ENCODE measurements at places on chromosomes 6 and 20.

DNA sequence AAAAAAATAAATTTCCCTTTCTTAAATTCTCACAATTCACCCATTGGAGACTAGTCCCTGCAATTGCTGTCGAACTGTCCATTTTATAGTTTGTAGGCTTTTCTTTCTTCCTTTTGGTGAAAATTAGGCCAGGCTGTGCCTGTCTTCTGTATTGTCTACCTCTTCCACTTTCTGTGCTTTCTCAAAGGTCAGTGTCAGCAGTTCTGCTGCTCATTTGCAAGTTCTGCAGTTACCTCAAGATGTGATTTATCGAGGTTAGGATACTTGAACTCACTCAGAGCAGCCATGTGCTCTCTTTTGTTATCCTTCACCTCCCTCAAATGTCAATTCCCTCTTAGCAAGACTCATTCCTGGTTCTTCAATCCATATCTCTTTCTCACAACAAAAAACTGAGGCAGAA lies 179.1 kb downstream of the SLC35F1 start:
- no peak for DNase-seq

GRCh38 chr6:72620871-72621290 lies 983 bp upstream of the KCNQ5 start:
- DNase-seq: no peak

DNA sequence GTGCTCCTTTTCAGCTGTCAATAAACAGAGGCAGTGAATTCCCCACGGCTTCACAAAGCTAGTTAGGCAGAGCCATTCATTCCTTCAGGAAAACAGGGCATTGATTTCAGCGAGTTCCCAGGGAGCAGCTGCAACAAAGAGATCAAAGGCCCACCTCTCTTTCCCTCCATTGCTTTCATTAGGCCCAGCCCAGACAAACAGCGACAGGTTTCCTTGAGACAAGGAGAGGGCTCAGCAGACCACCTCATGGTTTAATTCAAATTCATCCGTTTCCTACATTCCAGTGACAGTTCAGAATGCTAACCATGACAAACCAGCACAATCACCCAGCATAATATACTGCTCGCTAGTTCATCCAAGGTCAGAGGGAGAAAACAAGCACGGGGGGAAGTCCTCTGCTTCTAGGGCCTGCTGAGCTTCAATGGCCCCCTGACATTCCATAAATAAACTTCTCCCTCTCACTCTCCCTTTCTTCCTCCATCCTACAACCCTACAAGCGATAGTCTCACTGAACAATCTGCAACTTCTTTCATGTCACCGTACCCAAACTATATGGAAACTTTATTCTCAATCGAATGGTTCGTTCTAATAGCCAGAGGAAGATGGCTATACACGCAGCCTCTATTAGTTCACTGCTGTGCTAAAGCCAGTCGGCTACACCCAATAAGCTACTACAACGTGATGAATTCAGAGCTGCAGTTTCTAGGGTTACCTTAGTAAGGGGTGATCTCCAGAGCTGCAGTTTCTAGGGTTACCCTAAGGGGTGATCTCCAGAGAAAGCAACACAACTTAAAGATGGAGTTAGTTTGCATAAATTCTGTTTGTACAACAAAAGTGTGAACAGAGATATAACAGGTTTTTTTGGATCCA lies 34.7 kb downstream of the PLAGL1 start:
- DNase-seq: no peak

GRCh38 chr20:54290636-54291035 lies 82.7 kb downstream of the PFDN4 start:
- DNase-seq: no peak

- no peak for DNase-seq
Observed at GRCh38 chr6:17057322-17057721, 44.5 kb upstream of the STMND1 start.

DNA sequence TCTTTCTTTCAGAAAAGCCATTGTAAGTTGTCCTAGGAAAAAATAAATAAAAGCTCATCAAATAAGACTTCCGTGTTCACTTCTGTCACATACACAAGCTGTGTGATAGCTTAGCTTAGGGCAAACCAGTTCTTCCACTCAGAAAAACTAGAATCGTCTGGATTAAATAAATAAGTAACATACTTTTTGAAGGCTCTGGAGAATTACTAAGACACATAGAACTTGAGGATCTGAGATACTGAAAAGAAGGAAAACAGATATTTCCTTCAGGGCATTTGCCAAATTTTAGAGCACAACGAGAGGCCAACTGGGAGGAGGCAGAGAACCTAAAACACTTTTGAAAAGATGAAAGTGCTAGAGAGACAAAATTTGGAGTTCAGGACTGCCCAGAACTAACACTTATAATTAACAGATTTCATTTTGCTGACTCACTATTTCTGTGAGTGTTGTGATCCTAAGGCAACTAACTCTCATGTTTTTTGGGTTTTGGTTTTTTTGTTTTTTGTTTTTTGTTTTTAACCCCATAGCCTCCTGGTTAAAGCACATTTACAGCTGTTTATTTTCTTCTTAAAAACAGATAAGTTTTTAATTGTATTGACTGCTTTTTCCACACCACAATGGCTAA lies 38.7 kb upstream of the THEMIS start:
- peak; percentile 44 for DNase-seq

DNA sequence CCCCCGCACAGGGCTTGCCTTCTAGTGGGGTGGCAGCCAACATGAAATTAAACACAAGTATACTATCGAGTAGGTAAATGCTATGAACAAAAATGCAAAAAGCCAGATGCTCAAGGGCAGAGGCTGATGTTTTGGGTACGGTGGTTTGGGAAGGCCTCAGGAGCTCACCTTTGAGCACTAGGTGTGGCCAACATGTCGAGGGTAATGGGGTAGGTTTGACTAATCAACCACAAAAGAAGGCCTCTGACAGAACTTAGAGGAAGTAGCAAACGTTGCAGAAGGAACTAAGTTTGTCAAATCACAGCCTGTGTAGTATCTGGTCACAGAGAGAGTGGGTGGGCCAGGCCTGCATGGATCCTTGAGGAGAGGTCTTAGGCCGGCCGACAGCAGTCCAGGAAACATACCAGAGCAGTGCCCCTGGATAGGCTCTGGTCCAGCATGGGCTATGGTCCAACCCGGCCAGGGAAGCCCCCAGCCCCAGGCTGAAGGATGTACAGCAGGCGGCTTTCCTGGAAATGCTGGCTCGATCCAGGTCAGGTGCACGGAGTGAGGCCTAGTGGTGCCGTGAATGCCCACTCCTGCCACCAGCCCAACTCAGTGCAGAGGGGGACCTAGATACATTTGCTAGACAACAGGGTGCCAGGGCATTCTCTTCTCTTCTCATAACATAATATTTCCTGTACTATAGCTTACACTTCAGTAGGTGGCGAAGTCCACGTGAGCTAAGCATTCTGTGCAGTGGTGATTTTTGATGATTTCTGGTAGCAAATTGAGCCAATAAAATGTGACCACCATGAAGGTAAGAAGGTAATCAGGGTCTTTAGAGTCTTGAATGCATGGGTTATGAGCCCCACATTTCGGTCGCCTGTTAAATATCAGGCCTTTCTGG lies 56.3 kb upstream of the CD93 start:
- no peak for DNase-seq

GRCh38 chr20:10432079-10432478 lies 1.9 kb downstream of the MKKS start:
- no peak for DNase-seq

DNA sequence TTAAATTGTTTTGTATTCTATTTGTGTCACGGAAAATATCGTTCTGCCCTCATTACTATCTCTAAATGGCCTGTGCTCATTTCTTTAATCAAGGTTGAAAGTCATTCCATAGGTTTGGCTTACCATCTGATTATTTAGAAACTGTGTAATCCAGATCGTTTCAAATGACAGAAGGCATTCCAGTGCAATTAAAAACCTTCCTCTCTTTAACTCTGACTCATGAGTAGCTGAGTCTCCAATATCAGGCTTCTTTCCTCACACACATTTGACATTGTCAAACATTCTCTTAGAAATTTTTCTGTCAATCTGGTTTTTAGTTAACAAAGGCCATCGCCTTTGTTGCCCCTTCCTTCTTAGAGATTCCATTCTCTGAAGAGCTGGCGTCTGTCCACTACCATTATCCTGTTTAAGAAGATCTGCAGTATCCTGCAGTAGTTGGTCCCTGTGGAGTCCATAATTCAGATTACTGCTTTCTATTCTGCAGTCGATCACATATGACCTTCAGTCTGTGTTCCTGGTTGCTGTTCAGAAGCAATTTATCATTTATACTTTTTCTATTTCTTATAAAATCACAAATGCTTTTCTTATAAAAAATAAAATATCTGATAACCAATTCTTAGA lies 3.9 kb upstream of the TRDN start:
- no peak for DNase-seq

DNA sequence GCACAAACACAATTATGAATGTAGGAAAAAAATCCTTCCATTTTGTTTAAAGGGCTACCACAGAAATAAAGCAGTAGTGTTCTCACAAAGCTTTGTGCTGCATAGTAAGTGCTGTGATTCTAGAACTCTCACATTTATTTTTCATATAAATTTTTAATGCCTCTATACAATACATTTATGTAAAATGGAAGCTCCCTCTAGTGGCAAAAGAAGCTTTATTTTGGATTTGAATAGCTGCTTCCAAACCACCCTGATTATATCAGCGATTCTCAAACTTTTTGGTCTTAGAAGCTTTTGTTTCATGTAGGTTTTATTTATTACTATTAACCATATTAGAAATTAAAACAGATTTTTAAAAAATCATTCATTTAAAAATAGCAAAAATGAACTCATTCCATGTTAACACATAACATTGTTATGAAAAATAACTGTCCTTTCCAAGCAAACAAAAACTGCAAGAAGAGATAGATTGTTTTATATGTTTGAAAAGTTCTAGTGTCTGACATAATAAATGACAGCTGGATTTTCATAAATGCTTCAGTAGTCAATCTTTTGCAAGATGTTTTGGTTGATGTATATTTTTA lies 38.4 kb downstream of the HS3ST5 start:
- peak; percentile 17 for DNase-seq

- DNase-seq: no peak
Observed at GRCh38 chr6:62265906-62266525, 20.0 kb downstream of the KHDRBS2 start.

DNA sequence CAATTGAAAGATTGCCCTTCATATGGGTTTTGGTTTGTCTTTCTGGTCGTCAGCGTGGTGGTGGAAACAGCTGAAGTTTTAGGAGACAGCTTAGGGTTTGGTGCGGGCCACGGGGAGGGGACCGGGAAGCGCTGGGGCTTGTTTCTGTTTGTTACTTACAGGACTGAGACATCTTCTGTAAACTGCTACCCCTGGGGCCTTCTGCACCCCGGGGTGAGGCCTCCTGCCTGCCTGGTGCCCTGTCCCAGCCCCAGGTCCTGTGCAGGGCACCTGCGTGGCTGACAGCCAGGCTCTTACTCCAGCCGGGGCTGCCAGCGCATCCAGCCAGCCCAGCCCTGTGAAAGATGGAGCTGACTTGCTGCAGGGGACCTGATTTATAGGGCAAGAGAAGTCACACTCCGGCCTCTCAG lies 22.8 kb downstream of the NPEPL1 start:
- no peak for DNase-seq

DNA sequence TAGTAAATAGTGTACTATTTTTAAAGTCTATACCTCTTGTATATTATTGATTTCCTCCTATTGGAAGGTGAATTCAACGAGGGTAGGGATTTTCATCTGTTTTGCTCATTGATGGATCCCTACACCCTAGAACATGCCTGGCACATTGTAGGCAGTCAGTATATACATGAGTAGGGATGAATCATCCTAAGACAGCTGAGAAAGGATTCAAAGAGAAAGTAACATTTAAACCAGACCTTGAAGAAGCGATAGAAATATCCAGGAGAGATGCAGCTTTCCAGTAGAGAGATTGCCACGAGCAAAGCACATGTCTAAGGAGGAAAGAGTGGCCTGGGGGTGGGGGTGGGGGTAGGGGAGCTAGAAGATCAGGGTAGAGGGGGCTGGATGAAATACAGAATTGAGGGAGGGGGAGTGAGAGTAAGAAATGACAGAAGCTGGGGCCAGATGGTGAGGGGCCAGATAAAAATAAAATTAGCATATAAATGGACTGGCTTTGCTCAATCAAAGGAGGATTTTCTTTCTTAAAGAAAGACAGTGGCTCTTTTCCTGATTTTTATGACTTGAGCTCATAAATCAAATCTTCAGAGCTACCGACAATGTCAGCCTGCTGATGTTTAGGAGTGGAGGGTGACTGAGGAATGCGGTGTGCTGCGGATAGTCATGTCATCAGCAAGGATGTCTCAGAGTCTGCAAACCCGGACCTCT lies 168.2 kb downstream of the SAMD5 start:
- DNase-seq: no peak

DNA sequence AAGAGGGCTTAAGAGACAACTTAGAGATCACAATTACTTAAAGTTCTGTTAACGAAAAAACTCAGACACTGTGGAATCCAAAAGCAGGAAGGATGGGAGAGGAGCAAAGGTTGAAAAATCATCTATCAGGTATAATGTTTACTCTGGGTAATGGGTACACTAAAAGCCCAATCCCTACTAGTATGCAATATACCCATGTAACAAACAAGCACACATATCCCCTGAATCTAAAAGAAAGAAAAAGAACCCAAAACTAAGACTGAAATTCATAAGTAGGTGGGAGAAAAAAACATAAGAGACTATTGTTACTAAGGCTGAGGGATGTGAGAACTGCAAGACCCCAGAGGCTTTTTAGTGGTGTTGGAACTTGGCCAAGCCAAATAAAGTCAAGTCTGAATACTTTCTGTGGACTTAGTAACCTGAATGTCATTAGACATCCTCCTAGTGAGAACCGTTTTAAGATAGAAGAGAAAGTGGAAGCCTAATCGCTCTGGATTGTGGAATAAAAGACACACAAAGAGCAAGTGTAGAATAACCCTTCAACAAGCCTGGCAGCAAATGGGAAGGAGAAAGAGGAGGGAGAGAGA lies 189.4 kb upstream of the RNF217 start:
- DNase-seq: no peak

- peak; percentile 14 for DNase-seq
Observed at GRCh38 chr6:140897804-140898573, 1234.7 kb upstream of the GJE1 start.

DNA sequence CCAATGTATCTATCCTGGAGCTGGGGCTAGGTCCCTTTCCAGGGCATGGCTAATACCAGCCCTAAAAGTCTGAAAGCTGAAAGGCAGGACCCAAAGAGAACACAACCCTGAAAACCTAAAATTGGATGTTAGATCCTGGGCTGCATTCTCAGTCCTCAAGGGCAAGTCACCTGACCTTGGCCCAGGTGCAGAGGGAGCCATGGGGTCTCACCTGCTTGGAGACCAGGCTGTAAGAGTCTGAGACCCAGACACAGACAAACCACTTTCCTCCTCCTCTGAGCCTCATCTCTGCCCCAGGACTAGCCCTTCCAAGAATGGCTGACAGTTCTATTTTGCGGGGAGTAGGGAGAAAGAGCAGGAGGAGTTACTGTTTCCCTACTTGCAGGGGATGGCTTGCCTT lies 60.0 kb downstream of the EFCAB8 start:
- no peak for DNase-seq

DNA sequence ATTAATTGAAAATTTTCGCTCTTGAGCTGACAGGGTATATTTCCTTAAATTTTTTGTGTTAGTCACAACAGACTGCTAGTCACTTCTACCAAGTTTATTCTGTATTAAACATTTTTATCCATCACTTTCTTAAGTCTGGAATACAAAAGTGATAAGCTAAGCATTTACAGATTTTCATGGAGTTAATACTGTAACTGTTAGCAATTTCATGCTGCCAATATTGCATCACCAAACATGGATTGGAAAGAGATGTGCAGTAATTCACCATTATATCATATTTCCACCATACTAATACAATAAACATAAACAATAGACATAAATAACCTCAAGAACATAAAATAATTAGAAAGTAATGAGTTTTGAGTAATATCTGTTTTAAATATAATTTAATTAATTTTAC lies 854.0 kb upstream of the CITED2 start:
- no peak for DNase-seq
